Nucleus accumbens (tissue), 56 donors: ENCODE measurements at places on chromosomes 12 and 14.

GRCh38 chr12:89203144-89203543 is 149.2 kb downstream of the DUSP6 start:
- no peak for DNase-seq

GRCh38 chr14:23352506-23353432 is at the start of gene SLC22A17:
TSS of gene SLC22A17 (minus strand) at chr14:23352887.
- DNase-seq, result peak; percentile 80

- no peak for DNase-seq
These were observed 39.3 kb upstream of the ACSM4 start for GRCh38 chr12:7264538-7264937.

DNA sequence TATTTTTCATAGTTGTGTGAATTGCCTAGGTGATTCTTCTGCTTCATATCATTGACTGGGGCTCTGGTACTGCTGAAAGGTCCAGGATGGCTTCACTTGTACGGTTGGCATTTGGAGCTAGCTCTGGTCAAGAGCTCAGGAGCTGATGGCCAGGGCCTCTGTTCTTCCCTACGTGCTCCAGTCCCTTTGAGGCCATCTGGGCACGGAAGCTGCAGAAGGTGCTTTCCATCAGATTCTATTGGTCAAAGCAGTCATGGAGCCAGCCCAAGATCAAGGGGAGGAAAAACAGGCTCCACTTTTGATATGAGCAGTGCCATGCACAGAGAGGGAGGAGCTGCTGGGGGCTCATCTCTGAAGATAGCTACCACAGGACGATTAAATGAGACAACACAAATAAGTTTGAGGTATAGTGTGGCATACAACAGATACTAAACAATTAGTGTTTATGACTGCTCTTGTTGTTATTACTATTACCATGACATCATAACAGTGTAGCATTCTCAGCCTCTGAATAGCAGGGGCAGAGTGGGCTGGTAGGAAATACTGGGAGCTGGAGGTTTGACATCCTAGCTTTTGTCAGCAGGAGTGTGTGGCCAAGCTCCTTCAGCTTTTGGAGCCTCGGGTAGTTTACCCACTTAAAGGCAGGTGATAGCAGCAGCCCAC is 10.4 kb downstream of the KRT83 start:
- no peak for DNase-seq

GRCh38 chr12:24996102-24996797 is 47.3 kb upstream of the BCAT1 start:
- no peak for DNase-seq

DNA sequence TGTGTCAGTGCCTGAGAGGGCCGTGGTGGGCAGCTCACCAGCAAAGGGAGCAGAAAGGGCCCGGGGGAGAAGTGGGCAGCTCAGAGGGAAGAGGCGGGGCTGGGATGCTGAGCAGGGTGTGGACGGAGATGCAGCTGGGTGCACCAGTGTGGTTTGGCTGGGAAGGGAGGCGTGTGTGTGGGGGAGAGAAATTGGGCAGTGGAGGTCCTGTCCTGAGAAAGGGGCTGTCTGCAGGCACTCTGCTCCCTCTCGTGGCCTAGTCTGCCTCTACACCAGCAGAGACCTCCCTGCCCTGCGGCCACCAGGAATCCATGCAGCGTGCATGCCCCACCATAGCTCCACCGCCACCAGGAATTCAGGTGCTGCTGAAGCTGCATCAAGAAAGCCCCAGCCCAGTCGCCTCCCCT is 6.4 kb downstream of the TMEM121 start:
- no peak for DNase-seq

DNA sequence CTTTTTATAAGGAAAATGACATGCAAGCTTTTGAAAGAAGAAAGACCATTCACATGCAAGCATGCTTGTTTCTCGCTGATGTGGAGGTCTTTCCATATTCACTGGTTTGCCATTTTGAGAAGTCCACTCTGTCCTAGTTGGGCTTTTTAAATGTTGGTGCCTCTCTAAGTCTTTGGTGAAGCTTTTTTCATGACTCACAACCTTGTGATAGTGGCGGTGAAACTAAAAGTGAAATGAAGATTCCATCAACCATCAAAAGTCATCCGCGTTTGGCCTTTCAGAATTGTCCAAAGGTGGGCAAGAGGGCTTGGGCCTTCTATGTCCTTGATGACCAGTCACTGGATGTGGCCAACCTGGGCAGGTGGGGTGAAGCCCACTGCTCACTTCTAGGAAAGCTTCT is 4.3 kb downstream of the LRRC74A start:
- DNase-seq, result no peak

DNA sequence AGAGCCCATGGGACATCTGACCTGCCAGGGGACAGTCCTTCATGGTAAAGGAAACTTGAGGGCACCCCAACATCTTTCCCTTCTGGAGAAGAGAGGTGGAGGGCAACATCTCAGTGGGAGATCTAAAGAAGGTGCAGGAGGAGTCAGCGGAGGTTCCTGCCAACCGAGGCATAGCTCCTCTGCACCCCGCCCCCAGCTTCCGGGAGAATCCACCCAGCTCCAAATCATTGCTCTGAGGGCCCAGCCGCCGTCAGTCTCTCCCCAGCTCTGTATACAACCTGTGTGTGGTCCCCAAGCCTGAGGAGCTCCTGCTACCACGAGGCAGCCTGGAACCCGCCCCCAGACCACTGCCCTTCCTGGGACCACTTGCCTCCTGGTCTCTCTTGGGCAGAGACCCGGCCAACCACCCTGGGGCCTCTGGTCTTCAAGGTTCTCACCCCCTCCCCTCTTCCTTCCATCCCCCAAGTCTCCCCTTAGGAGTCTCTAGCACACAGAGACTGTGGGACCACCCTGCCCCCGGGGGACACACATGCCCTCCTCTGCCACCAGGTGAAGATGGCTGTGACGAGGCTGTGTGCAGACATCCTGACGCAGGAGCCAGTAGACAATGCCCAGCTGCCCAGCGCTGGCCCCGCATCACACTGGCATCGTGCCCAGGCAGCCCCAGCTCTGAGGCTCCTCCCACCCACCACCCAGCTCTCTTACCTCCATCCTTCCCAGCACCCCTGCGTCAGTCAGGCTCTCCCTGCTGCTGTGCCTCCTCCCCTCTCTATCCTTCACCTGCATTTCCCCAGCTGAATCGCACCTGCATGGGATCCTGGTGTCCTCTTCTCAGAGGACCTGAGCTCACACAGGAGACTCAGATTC is 13.0 kb upstream of the NUDT14 start:
- no peak for DNase-seq

GRCh38 chr12:110790301-110790700 is 47.6 kb upstream of the PPP1CC start:
- no peak for DNase-seq

DNA sequence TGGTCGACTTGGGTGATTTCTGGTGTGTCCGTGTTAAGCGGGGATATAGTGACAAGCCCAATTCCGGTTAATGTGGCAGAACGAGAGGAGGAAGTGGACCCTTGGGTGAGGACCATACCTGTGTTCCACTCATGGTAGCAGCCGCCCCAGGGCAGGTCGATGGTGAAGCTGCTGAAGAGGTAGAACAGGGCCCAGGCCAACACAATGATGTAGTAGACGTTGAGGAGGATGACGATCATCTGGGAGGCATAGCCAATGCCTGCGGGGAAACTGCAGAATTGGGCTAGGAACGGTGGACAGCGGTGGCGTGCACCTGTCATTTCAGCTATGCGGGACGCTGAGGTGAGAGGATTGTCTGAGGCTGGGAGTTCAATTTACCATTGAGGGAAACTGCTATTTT is 20.1 kb downstream of the SLC6A13 start:
- DNase-seq, result no peak

GRCh38 chr14:85439696-85440328 is 90.1 kb upstream of the FLRT2 start:
- DNase-seq, result no peak

GRCh38 chr12:64571411-64571810 is 38.9 kb upstream of the RASSF3 start:
- no peak for DNase-seq

- no peak for DNase-seq
These were observed 950.4 kb upstream of the LRFN5 start for GRCh38 chr14:40656311-40656710.

- peak; percentile 69 for DNase-seq
These were observed 8.6 kb downstream of the SLC25A29 start for GRCh38 chr14:100297320-100298300.

DNA sequence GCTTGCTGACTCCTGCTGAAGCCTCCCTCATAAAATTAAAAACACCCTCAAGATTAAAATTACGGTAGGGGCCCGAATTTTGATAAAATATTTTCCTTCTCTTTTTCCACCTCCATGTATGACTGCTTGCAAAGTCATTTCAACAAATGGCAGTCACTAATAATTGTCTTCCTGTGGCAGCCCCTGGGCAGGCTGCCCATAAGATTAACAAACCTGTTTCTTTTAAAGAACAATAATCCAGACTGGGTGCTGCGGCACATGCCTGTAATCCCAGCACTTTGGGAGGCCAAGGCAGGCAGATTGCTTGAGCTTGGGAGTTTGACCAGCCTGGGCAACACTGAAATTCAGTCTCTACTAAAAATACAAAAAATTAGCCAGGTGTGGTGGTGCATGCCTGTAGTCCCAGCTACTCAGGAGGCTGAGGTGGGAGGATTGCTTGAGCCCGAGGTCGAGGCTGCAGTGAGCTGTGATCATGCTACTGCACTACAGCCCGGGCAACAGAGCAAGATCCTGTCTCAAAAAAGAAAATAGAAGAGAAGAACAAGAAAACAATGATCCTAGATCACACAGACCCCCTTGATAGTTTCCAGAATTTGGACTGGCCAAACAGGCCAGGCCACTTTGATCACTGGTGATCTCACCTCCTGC is 8.7 kb downstream of the SAV1 start:
- DNase-seq, result no peak

DNA sequence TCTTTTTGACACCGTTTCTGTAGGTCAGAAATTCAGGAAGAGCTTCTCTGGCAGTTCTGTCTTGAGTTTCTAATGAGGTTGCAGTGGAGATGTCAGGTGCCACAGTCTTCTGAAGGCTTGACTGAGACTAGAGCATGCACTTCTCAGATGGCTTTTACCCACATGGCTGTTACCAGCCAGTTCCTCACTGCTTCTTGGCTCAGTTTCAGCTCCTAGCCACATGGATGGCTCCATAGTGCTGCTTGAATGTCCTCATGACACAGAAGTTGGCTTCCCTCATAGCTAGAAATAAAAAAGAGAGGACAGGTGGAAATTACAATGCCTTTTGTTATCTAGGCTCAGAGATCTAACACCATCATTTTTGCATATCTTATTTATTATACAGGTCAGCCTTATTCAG is 38.1 kb upstream of the SLC2A13 start:
- DNase-seq, result no peak

DNA sequence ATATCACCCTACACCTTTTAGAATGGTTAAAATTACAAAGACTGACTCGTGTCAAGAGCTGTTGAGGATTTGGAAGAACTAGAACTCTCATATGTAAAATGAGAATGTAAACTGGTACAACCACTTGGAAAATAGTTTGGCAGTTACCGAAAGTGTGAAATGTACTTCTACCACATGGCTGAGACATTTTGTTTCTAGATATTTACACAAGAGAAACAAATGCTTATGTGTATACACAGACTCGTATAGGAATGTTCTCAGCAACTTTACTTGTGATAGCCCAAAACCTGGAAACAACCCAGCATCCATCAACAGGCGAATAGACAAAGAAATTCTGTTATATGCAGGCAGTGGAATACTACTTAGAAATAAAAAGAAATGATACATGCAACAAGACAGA is 103.0 kb downstream of the BRMS1L start:
- no peak for DNase-seq

DNA sequence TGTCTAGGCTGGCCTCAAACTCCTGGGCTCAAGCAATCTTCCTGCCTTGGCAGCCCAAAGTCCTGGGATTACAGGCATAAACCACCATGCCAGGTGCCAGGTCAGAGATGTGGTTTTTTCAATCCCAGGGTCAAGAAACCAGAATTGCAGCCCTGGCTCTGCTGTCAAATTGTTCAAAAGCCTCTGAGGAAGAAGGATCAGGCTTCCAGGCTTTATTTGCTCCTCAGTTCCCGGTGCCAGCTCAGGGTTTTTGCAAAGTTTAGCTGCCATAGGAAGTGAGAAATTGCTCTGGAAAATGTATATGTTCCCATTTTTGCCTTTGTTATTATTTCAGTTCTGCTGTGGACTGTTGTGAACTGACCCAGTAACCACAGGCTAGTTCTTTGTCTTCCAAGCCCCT is 28.7 kb downstream of the WNT5B start:
- DNase-seq, result no peak

- DNase-seq, result no peak
These were observed 68.8 kb downstream of the CD163L1 start for GRCh38 chr12:7375145-7375543.

DNA sequence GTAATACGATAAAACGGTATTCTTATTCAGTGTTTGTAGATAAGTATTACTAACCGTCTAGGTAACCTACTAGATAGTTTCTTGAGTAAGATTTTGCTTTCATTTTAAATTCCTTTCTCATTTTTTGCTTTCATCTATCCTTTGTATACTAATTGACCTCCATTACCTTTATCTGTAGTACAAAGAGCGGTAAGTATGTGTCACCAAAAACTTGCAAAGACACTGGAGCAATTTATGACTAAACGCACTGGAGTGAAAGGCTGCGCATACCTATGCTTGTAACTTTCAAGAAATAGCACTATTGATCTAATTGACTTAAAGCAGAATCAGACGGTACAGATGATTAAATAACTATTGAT is 1.7 kb downstream of the ARHGAP5 start:
- no peak for DNase-seq

DNA sequence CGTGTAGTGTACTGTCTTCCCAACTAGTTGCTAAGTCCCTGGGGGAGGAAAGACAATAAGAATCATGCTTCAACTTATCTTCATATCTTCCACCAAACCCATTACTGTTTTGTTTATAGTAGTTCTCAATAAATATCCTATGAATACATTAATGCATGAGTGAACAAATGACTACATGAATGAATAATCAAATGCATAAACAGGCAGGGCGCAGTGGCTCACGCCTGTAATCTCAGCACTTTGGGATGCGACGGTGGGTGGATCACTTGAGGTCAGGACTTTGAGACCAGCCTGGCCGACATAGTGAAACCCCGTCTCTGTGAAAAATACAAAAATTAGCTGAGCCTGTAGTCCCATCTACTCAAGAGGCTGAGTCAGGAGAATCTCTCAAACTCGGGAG is 32.1 kb upstream of the NR2C1 start:
- no peak for DNase-seq

DNA sequence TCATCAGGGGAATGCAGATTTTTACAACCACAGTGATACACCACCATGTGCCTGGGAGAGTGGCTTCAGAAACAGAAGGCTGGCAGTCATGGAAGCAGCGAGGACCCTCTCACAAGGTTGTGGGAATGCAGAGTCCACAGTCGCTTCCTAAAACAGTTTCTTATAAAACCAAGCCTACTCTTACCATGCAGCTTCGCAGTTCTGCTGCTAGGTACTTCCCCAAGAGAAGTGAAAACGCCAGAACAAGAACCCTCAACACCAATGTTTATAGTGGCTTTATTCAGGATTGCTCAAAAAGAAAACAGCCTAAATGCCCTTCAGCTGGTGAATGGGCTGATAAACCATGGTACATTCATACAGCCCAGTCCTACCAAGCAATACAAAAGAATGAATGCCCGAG is 87.2 kb downstream of the DDX51 start:
- DNase-seq, result no peak

- no peak for DNase-seq
These were observed 267.5 kb downstream of the TMEM121 start for GRCh38 chr14:105793836-105794235.

- DNase-seq, result no peak
These were observed 11.9 kb upstream of the LRP1-AS start for GRCh38 chr12:57159311-57159710.

GRCh38 chr14:76186308-76187027 is 34.7 kb downstream of the GPATCH2L start:
- DNase-seq, result no peak

GRCh38 chr12:111428728-111429175 is 23.0 kb downstream of the SH2B3 start:
- no peak for DNase-seq

- no peak for DNase-seq
These were observed 9.0 kb upstream of the CCER1 start for GRCh38 chr12:90963946-90964345.
